ENCODE measurements at places on chromosomes 4 and X.

- no peak for DNase-seq
These were observed 54.3 kb downstream of the ADGRL3 start for GRCh38 chr4:61254406-61254805.

- DNase-seq, result no peak
These were observed 211.4 kb downstream of the ENOX2 start for GRCh38 chrX:130691576-130691975.

GRCh38 chr4:152307669-152308068, 228.2 kb downstream of the FBXW7 start:
- DNase-seq, result no peak

DNA sequence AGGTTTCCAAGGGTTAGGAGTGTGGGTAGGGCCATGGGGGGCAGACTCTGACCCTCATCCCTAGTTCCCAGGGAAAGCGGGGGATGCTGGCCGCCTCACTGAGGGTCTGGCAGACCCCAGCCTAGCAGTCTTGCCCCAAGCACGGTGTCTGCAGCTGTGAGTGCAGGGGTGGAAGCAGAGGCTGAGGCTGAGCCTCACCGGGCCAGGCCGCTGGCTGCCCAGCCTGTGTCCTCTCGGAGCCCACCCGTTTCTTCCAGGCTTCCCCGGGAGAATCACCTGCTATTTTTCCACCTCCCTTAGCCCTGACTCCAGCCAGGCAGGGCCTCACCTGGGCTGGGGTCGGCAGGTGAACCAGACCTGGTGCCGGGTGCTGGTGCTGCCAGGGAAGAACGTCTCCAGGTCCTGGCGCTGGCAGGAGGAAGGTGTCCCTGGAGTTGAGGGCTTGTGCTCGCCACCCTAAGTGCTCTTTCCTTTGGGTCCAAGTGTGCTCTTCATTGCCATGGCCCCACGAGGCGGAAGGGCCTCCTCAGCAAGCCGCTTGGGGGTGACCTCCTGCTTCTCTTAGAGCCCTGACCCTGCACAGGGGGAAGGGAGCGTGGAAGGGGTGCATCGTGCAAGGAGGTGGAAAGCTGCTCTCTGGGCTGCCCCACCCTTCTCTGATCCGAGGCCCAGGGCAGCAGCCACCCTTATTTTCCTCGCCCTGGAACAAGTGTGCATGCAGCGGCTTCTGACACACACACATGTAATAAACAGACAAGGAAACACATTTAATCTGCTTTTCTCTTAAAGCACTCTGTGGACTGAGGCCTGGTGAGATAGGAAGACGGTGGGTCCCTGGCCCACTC, 112.7 kb downstream of the FAM53A start:
- no peak for DNase-seq

- DNase-seq, result no peak
These were observed 109.3 kb upstream of the USP9X start for GRCh38 chrX:40975951-40976350.

GRCh38 chr4:62402088-62402806, 1202.1 kb downstream of the ADGRL3 start:
- no peak for DNase-seq

DNA sequence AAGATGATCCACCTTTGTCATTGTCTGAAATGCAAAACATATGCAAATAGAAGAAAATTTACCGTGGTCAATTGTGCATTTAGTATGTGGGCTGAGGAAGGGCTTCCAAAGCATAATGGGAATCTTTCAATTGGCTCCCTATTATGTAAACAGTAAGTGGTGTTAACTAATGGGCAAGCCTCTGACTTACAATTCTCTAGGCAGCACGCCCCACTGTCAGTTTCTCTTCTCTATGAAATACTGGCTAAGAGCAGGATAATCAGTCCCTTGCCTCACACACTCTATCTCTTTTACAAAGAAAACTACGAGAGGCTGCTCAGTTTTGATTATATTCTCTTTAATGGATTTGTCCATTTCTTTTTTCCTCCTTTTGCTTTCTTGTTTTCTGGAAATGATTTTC, 1272.6 kb downstream of the PCDH19 start:
- DNase-seq, result no peak

DNA sequence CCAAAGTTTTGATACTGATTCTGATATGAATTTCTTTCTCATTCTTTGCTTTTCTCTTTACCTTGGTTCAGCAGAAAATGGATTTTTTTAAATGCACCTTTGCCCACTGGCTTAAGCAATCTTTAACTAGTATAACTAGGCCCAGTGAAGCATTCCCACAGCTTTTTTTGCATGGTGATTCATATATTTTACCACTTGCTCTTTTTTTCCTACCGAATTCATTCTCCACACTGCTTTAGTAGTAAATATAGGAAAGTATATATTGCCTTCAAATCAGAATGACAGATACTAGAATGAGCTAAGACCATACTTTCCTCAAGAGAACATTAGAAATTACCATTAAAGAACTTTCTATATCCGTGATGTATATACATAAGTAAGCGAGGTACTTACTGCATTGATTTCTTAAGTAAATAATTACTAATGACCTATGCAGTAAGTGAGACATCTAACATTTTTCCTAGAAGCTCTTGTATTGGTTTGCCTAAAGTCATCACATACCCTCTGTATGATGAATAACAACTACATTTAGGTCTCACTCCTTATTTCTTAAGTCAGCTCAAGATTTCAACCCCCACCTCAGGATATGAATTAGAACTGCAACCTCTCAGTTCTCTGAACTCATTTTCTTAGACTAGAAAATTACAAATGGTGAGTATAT, 44.2 kb downstream of the SLC4A4 start:
- DNase-seq, result no peak

DNA sequence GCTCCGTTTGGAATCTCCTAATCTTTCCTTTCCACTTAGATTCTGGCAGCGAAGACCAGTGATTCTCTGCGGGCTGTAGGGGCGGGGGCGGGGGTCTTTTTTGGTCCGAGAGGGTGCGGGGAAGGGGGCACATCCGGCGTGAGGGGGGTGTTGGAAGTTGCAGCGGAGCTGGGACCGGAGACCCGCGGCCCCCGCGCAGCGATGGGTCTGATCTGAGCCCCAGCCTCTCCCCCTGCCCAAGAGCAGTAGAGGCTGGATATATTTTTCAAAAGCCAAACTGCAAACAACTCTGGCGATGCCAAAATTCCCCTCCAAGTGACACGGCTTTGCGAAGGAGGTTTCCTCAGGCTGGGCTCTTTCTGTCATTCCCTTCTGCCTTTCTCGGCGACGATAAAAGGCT, 355 bp downstream of the GRID2 start:
- DNase-seq, result no peak

DNA sequence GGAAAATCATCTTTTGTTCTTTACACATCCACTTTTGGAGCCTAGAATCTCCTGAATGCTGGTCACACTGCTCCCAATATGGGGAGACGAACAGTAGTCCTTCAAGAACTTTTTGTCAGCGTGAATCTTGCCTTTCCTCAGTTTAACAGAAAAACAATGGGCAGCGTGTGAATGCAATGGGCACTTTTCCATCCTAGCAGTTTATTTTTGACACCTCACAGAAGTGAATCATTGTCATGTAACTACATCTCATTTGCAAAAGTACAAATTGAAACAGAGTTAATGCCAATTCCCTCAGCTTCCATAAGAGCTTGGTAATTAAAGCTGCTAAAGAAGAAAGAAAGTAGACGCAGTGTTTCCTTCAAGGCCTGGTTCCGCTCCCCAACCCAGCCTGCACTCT, 85.5 kb downstream of the DRD5 start:
- DNase-seq, result no peak

- DNase-seq, result no peak
These were observed 258.0 kb downstream of the COL25A1 start for GRCh38 chr4:109044431-109044830.

GRCh38 chr4:130591091-130591490, 1495.1 kb downstream of the C4orf33 start:
- no peak for DNase-seq

- DNase-seq, result no peak
These were observed 332.1 kb downstream of the ASMT start for GRCh38 chrX:1946974-1947373.

DNA sequence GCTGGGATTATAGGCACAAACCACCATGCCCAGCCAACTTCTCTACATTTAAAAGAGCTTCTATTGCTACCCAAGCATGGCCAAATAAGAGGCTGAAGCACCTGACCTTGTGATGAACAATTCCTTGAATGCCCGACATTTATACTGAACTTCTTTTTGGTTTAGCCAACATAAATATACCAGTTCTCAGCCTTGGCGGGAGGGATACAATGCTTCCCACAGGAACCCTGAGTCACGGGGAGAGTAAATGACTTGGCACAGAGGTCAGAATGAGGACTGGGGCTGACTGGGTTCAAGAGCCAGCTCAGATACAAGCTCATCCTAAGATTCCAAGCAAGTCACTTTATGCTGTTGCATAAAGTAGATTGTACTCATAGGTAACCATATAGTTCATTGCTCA, 6.1 kb downstream of the HOPX start:
- DNase-seq, result no peak

DNA sequence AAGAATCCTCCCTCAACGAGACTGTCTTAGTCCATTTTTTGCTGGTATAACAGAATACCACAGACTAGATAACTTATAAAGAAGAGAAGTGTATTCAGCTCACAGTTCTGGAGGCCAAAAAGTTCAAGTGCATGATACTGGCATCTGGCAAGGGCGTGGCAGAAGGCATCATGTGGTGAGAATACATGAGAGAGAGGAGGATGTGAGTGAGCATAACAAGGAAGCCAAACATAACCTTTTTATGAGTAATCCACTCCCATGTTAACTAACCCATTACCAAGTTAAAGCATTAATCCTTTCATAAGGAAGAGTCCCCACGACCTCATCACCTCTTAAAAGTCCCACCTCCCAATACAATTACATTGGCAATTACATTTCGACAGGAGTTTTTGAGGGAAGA, 504.6 kb downstream of the IQCM start:
- DNase-seq, result no peak

DNA sequence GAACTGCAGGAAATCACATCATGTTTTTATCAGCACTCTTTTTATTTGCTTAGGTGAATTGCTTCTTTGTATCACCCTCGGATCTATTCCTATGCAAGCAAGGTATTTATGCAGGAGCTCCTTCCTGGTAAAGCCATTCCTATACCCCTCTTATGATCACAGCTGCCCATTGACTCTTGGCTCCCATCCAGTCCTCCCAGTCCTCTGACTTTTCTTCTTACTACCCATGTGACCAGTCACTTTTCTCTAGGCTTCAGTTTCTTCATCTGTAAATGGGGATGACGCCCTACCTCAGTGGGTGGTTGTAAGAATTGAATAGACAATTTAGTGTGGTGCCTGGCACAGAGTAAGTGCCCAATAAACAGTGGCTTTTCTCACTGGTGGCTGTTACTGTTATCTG, 144.9 kb downstream of the FHIP1A start:
- no peak for DNase-seq

DNA sequence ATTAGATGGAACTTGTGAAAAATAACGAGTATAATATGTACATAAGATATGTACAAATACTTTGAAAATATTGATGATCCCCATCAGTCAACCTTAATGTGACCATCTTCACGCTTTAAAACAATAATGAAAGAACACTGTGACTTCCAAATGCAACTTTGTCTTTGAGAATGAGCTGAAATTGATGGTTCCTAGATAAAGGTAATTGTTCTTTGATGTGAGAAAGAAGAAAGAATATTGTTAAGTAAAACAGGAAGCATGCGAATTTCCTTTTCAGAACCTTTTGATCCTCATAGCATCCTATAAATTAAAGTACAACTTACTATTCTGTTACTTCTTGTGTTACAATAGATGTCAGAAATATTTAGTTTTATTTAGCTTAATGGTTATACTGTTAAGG, 22.2 kb downstream of the IL2 start:
- no peak for DNase-seq

- no peak for DNase-seq
These were observed 26.8 kb downstream of the MGST2 start for GRCh38 chr4:139692309-139693012.

GRCh38 chrX:68694435-68695205, 47.2 kb downstream of the STARD8 start:
- DNase-seq, result no peak

DNA sequence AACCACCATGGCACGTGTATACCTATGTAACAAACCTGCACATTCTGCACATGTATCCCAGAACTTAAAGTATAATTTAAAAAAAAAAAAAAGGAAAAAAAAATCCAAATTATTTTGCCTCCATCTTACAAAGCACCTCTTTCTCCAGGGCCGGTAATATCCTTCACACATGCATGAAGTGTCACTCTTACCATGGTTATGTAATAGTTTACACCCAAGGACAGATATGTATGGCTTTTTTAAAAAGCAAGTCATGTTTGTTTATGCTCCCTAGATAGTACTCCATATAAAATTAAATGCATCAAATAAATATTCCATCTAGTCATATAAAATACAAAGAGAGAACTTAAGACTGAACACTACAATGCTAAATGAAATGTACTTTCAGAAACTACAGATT, 22.5 kb downstream of the CHIC2 start:
- no peak for DNase-seq

DNA sequence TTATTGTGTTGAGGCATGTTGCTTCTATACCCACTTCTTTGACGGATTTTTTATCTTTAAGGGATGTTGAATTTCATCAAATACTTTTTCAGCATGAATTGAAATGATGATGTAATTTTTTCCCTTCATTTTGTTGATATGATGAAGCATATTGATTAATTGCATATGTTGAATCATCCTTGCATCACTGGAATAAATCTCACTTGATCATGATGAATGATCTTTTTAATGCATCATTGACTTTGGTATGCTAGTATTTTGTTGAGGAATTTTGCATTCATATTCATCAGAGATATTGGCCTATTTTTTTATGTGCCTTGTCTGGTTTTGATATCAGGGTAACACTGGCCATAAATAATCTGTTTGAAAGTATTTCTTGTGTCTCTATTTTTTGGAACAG, 754.7 kb downstream of the KCTD8 start:
- no peak for DNase-seq

GRCh38 chr4:168550064-168550766, 53.4 kb downstream of the PALLD start:
- no peak for DNase-seq

GRCh38 chr4:134567461-134567860, 365.9 kb upstream of the PABPC4L start:
- no peak for DNase-seq

DNA sequence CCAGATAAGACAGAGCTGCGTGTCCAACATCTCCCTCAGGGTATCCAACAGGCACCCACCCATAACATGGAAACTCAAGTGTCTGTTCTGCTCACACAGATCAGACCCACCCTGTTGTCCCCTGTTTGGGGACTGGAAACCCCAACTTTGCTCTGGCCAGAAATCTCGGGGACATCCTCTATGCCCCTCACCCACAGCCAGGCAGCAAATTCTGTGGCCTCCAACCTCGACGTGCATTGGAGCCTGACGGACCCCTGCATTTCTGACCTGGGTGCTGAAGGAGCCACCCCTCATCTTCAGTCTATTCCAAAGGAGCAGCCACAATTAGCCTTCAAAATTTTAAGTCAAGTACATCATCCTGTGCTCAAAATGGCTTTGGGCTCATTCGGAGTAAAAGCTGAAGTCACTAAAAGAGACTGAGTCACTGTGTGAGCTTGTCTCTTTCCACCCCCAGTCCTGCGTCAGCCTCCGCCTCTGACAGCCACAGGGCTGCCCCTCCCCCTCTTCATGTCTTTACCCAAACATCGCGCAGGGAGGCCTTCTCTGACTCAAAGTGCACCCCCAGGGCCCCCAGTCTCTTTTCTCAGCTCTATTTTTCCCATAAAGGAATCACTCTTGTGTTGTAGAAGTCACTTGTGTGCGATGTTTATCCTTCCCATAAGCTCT, 24.4 kb upstream of the PDE6B start:
- DNase-seq, result no peak
